ENCODE measurements at places on chromosomes 3 and 15.

DNA sequence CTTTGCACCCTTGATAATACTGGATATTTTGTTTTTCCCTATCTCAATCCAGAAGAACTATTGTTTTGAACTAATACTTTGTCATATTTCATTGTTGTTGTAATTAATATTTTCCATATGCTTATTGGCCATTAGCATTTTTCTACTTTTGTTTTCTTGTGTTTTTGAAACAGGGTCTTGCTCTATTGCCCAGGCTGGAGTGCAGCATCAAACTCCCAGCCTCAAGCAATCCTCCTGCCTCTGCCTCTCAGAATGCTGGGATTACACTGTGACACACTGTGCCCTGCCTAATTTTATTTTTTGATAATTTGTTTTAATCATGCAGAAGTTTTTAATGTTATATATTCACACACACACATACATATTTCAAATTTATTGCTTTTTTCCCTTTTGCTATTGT lies 3.4 kb upstream of the RPS27L start:
- no peak for DNase-seq

DNA sequence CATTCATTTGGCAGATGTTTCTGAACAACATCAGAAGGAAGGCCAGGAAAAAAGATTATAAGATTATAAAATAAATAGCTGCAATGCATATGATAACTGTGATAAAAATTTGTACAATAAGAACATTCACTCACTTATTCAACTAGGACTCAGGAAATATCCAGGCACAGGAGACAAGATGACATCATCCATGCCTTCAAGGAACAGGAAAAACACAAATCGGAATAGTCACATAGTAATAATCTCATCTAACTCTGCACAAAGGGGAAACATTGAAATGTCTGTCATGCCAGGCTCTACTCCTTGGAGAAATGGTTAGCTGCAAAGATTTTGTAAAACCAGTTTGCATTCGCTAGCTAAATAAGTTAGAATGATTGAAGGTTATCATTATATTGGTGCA lies 233.5 kb upstream of the AGTR1 start:
- DNase-seq, result no peak

DNA sequence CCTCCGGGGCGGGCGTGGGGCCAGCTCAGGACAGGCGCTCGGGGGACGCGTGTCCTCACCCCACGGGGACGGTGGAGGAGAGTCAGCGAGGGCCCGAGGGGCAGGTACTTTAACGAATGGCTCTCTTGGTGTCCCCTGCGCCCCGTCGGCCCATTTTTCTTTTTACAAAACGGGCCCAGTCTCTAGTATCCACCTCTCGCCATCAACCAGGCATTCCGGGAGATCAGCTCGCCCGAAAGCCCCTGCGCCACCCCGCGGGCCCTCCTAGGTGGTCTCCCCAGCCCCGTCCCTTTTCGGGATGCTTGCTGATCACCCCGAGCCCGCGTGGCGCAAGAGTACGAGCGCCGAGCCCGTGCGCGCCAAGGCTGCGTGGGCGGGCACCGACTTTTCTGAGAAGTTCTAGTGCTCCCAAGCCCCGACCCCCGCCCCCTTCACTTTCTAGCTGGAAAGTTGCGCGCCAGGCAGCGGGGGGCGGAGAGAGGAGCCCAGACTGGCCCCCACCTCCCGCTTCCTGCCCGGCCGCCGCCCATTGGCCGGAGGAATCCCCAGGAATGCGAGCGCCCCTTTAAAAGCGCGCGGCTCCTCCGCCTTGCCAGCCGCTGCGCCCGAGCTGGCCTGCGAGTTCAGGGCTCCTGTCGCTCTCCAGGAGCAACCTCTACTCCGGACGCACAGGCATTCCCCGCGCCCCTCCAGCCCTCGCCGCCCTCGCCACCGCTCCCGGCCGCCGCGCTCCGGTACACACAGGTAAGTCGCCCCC lies at the start of gene THBS1:
Gene THBS1 (plus strand): TSS at position 595 of the 757 bp plus-strand sequence. CDS start 779 bp downstream, outside the sequence.
- DNase-seq, result no peak

GRCh38 chr3:101542957-101543356 lies 18.7 kb upstream of the TRMT10C start:
- no peak for DNase-seq

DNA sequence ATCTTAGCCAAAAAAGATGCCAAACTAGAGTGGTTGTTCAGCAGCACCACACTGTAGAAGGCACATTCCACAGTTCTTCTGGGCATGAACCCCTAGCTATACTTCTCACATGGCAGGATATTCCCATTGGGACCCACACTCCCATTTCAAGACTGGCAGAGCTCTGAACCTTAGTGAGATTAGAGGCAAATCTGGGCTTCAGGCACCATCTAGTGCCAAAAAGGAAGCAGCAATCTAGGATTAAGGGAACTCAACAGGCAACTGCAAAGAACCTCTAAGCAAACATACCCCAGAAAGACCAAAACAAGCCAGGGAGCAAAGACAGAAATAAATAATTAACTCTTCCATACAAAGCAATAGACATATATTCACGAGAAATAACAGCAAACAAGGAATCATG lies 66.2 kb downstream of the TAFA4 start:
- DNase-seq, result no peak

GRCh38 chr3:107452436-107452835 lies 70.3 kb upstream of the BBX start:
- no peak for DNase-seq

DNA sequence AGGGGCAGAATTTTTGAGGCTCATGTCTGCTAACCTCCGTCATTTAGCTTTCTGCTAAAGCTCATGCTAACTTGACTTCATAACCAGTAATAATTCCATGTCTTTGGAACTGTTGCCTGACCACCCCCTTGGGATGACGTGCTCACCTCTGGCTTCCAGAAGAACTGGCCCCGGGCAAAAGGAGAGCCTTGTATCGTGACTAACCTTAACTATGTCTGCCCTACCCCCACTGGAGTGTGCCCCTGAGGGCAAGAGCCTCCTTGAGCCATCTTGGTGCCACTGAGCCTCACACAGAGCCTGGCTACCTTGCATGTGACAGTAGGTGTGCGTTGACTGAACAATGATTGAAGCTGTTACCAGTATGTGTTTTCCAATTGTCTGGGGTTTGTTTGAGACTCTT lies 4.7 kb downstream of the LRRK1 start:
- DNase-seq, result no peak

DNA sequence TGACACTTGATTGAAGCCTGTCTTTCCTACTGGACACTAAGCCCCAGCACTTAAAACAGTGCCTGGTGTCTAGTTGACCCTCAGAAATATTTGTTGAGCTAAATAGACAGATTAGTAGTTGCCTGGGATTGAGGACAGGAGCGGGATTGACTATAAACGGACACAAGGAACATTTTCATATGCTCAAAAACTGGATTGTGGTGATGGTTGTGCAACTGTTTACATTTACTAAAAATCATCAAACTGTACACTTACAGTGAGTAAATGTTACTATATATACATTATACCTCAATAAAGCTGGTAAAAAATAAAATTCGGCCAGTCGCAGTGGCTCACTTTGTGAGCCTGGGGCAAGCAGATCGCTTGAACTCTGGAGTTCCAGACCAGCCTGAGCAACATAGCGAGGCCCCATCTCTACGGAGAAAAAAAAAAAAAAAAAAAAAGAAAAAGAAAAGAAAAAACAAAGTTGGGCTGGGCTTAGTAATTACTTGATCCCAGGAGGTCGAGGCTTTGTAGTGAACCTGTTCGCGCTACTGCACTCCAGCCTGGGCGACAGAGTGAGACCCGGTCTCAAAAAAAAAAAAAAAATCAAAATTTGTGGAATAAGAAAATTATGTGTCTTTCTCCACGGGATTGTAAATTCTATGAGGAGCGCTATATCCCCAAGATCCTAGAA lies 632 bp upstream of the IDH3A start:
- no peak for DNase-seq

GRCh38 chr3:69044608-69045007 lies 7.5 kb downstream of the TMF1 start:
- DNase-seq, result no peak

All from putamen (tissue), 1 donor.